BJ (cell line): ENCODE measurements at places on chromosomes 5 and 9.

- no peak for DNase-seq
Measured at GRCh38 chr5:139655727-139656271, 7.7 kb downstream of the CXXC5 start.

DNA sequence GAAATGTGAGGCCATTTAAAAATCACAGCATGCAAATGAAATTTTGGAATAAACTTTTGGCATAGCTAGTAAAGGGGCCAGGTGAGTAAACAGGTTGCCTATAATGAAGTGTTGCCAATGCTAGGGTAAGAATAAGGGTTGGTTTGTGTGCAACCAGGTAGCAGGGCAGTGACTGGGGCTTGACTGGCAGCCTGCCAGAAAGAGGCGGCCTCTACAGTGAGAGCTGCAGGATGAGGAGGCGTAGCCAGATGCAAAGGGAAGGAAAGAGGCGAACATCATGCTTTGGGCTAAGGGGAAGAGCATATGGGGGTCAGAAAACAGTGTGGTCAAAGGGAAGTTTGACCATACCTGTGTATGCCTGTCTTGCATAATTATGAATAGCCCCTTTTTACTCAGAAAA lies 70.6 kb downstream of the MAST4 start:
- no peak for DNase-seq

DNA sequence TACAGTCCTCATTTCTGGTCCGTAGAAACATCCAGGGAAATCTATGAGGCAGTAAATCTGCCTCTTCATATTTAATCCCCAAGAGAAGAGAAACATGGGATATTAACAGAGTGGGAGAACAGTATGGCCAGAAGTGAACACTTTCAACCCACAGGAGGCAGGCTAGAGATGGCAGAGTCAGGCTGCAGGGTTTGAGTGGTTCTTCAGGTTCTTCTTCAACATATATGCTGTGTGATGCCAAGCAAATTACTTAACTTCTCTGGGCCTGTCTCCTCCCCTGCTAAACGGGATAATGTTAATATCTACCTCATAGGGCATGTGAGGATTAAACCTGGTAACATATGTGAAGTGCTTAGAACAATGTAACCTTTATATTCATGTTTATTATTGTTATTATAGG lies 321.8 kb downstream of the PSAT1 start:
- DNase-seq, result no peak

DNA sequence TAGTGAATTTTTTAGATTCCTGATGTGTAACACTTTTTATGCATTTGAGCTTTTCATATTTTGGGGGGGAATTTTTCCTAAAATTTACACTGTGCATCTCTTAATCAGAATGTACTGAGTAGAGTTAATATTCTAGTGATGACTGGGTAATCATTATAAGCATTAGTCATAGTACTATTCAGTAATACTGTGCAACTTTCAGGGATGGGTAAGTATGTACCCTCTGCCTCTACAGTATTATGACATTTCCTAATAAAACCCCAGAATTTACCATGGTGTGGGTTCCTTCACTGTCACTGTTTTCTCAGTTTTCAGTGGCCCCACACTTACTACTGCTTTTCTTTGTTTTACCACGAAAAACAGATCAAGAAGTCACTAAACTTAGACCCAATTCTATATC lies 2.8 kb upstream of the CMYA5 start:
- DNase-seq, result no peak

DNA sequence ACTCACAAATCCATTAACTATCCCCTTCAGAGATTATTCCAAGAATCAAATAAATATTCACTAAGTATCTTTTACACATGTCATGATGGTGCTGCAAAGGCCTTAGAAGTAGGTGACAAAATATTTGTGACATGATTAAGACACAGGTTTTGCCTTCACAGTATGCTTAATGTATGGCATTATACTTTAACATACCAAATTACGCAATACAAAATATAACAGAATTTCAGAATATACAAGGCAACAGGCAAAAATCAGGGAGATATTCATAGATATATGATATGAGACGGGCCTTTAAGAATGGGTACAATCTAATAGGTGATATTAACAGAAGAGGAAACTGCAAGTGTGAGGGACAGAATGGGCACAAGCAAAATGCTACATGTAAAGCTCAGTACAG lies 41.6 kb downstream of the CAAP1 start:
- DNase-seq, result no peak

DNA sequence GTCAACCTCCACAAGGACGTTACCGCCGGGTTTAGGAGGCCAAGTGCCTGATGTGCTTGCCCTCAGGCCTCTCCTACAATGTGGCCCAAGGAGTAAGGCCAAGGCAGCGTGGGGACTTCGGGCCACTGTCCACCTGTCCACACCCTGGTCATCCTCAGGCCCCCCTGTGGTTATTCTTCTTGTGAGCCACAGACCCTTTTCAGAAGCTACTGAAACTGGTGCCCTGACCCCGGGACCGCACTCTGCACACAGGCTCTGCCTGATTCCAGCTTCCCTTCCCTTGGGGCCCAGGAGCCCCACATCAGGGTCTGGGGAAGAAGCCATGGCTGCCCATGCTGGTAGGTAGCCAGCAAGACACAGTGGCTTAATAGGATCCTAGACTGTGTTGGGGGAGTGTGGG lies 128.8 kb downstream of the OLFM1 start:
- DNase-seq, result no peak

- no peak for DNase-seq
Measured at GRCh38 chr5:68441309-68442073, 225.9 kb downstream of the PIK3R1 start.

GRCh38 chr9:112301420-112301819 lies 32.0 kb downstream of the PTBP3 start:
- DNase-seq, result no peak

DNA sequence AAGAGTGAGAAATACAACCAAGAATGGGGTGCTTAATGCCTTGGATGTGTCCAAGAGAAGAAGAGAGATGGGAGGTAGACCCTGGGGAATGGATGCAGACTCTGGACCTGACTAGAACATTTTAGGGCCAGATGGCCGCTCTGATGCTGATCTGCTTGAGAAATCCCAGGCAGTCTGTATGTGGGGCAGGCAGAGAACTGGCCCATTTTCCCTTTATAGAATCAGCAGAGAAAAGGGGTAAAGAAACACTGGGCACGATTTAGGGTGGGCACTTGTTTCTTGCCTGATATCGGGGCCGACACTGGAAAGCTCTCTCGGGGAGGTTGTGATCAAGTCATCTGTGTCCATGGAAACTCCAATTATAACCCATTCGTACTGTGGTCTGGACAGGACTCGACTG lies 118.5 kb upstream of the FSTL4 start:
- no peak for DNase-seq

DNA sequence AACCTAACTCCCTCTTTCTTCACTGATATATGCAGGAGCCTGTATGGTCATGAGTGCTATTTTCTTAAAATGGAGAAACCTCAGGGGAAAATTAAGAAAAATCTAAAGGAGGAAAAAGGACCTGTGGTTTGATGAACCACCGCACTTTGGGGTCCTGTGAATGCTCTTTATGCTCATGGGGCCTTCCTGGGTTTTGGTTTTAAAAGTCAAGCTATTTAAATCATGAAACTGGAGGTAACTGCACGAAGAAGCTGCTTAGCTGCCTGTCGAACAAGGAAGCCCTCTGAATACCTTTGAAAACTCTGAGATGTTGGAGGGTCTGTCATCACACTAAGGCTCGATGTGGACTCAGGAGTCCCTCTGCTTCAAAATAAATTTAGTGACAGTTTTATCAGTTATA lies 564.5 kb upstream of the ADAMTS16 start:
- DNase-seq, result no peak

DNA sequence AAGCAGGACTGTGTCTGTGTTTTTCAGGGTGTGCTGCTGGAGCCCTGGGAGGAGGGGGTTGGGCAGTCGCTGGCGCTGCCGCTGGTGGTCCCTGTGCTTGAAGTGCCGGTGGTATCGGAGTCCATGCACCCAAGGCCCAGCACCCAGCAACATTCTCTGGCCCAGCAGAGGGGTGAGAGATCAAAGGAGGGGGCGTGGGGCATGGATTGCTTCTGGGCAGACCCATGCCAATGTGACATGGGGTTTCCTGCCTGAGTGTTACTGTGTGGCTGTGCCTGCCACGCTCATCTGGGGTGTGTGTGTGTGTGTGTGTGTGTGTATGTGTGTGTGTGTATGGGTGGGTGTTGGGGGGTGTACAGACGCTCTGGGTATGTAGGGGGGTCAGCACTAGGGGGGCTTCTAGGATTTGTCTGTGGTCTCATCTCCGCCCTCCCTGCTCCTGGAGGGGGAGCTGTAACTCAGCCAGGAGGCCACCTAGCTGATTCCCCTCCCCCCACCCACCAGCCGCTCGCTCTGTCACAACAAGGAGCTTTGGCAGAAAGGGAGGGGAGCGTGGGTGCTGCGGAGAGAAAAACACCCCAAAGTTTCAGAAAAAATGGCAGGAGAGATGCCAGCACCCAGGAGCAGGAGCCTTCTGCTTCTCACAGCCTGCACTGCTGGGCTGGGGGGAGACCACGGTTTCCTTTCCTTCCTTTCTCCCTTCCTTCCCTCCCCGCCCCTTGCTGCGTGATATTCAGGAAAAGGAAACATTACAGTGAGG lies 35.9 kb upstream of the HSPA9 start:
- no peak for DNase-seq

- no peak for DNase-seq
Measured at GRCh38 chr5:73344835-73345234, 103.7 kb downstream of the FOXD1 start.

DNA sequence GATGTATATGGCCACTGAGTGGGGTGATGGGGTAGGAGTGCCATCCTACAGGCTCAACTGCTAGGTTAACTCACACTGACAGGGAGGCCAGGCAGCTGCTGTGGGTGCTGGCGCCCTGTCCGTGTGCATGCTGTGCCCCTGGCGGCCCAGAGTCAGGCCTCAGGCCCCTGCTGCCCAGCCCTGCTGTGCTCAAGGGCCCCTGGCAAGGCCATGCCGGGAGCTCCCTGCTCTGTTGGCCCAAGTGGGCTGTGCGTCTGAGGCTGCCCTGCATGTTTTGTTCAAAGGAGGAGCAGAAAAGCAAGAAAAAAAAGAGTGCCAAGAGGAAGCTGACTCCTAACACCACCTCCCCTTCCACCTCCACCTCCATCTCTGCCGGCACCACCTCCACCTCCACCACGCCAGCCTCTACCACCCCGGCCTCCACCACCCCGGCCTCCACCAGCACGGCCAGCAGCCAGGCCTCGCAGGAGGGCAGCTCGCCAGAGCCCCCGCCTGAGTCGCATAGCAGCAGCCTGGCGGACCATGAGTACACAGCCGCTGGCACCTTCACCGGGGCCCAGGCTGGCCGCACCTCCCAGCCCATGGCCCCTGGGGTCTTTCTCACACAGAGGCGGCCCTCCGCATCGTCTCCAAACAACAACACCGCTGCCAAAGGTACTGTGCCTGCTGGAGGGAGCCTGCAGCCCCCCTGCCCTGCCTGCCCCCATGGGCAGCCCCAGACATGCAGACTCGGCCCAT lies 100.1 kb downstream of the PHF2 start:
- DNase-seq, result no peak

- DNase-seq, result no peak
Measured at GRCh38 chr9:114034661-114035062, 43.4 kb downstream of the AMBP start.

DNA sequence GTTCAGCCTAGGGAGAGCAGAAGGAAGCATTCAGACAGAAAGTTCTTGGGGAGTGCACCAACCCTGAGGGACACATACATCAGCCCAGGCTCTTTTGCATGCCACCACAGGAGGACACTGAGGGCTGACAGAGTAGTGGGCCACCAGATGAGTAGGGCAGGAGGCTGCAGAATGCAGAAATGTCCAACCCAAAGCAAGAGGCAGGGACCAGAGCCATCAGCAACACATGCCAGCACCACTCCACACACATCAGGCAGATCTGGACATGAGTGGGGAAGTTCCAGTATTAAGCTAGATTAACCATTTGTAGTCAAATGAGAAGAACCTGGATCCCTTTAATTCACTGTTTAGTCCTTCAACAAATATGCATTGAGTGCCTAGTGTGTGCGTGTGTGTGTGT lies 35.7 kb upstream of the OTULINL start:
- no peak for DNase-seq

DNA sequence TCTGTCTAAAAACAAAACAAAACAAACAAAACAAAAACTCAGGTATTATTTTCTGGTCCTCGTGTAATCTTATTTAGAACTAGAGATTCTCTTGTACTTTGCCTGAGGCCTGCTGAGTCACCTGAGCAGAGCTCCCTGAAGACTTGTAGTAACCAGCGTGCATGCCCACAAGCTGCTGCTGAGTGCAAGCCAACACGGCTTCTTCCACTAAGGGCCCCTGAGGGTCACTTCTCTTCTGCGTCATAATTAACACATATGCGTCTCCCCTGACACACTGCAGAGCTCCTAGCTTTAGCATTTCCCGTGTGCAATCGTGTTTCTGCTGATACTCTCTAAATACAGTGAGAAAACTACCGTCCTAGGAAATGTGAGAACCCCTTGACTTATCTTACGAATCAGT lies 10.9 kb upstream of the NDFIP1 start:
- DNase-seq, result no peak

GRCh38 chr5:72147569-72147968 lies 40.3 kb downstream of the MAP1B start:
- no peak for DNase-seq

- no peak for DNase-seq
Measured at GRCh38 chr5:91206734-91207133, 176.4 kb downstream of the ARRDC3 start.

DNA sequence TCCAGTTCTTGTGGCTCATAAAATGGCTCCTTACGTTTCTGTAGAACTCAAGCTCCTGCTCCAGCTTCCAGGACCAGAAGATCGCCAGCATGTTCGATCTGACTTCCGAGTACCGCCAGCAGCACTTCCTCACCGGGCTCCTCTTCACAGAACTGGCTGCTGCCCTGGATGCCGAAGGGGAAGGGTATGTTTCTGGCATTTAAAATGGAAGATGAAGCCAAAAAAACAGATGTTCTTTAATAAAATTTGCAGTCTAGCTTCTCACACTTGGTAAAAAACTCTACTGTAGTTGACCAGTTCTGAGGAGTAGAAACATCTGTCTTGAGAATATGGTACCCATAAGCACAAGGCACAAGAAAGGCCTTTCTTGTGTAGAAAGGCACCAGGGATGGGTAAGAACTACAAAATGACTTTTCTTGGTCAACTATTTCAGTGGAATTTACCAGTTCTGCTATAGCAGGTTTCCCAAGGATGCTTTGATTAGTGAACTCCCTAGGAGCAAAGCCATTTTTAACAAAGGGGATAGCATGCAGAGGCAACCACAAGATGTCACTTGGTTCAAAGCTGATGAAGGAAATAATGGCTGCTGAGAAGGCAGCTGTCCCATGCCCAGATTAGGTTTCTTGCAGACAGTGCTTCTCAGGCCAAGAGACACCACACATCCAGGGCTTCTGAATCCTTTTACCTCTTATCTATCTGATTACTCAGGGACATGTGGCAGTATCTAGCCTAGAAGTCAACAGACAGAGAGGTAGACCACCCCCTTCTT lies 192.4 kb downstream of the DOCK8 start:
- no peak for DNase-seq

GRCh38 chr9:91720313-91720712 lies 229.7 kb downstream of the ROR2 start:
- no peak for DNase-seq
